ENCODE measurements at places on chromosomes 7 and 10. TPM values are rescaled to one million over a fixed set of nuclear protein-coding genes. Genes with fewer than 3 reads are reported as not detected.

ARHGEF35 gene
- 0.86 TPM for polyA plus RNA-seq

CHAT gene
- polyA plus RNA-seq: not detected

SEC23IP gene
- 42.4 TPM for polyA plus RNA-seq

ASIC3 gene
- not detected for polyA plus RNA-seq

VWA2 gene
- polyA plus RNA-seq: not detected

IDI2 gene
- polyA plus RNA-seq: not detected

SLC13A1 gene
- not detected for polyA plus RNA-seq

FEZF1 gene
- polyA plus RNA-seq: not detected

AGMO gene
- not detected for polyA plus RNA-seq

UCN3 gene
- not detected for polyA plus RNA-seq

CTNNA3 gene
- 1.0 TPM for polyA plus RNA-seq

GIMAP2 gene
- 11.9 TPM for polyA plus RNA-seq

BEND7 gene
- polyA plus RNA-seq: not detected

GARIN1A gene
- polyA plus RNA-seq: 0.10 TPM

CTTNBP2 gene
- not detected for polyA plus RNA-seq
